ENCODE measurements at places on chromosomes 3 and 15.

DNA sequence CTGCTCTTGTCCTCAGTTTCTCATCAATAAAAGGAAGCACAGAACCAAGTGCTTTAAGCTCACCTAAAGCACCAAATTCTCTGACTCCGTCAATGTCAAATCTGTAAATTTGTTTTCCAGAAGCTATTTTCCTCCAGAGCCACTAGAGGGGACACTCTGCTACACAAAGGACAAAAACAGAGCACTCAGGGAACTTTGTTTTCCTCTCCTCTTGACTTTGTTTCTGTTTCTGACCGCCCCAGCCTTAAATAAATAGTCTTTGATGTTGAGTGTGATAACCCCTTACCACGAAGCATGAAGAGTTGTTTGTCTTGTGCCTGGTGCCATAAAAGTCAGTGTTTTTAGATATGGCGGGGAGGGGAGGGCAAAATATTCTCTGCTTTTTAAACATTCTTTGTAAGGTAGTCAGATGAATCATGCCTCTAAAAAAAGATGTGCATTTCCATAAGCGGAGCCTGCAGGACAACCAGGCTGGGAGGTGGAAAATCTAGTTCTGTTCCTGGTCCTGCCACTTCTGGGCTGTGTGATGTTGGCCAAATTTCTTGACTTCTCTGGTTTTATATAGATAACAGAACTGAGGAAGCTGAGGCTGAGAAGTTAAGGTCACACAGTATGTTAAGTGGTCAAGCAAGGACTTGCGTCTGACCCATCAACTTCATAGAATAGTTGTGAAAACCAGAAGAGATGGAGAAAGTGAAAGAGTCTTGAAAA lies 7.3 kb upstream of the ZBTB38 start:
- no peaks in the 10 kb centered on the region for H3K27me3 ChIP-seq
- peak overlapping the region; percentile 57 for H3K27ac ChIP-seq
- peak overlapping the region; percentile 62 for H3K4me3 ChIP-seq
- H3K4me1 ChIP-seq = peaks cover 18% of the 10 kb centered on the region
- H3K36me3 ChIP-seq = no peaks in the 10 kb centered on the region

GRCh38 chr3:159872374-159873109 lies 116.1 kb upstream of the IL12A start:
- H3K36me3 ChIP-seq = peaks cover 15% of the 10 kb centered on the region
- H3K27ac ChIP-seq = peak overlapping the region; percentile 65
- DNase-seq = peak; percentile 92
- H3K4me3 ChIP-seq = no peak overlapping the region
- H3K4me1 ChIP-seq = peaks cover 21% of the 10 kb centered on the region
- no peaks in the 10 kb centered on the region for H3K27me3 ChIP-seq

DNA sequence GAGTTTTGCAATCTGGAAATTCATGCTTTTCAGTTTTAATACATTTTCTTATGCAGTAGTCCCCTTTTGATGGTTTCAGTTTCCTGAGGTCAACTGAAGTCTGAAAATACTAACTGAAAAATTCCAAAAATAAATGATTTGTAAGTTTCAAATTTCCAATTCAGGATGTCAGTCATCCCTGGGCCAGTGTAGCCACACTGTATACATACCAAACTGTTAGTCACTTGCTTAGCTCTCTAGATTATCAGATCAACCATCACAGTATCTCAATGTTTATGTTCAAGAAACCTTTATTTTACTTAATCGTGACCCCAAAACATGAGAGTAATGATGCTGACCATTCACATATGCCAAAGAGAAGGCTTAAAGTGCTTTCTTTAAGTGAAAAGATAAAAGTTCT lies 715.5 kb downstream of the GBE1 start:
- no peaks in the 10 kb centered on the region for H3K4me1 ChIP-seq
- no peak overlapping the region for H3K27ac ChIP-seq
- no peaks in the 10 kb centered on the region for H3K36me3 ChIP-seq
- no peak for DNase-seq
- H3K27me3 ChIP-seq = no peaks in the 10 kb centered on the region
- H3K4me3 ChIP-seq = no peak overlapping the region

DNA sequence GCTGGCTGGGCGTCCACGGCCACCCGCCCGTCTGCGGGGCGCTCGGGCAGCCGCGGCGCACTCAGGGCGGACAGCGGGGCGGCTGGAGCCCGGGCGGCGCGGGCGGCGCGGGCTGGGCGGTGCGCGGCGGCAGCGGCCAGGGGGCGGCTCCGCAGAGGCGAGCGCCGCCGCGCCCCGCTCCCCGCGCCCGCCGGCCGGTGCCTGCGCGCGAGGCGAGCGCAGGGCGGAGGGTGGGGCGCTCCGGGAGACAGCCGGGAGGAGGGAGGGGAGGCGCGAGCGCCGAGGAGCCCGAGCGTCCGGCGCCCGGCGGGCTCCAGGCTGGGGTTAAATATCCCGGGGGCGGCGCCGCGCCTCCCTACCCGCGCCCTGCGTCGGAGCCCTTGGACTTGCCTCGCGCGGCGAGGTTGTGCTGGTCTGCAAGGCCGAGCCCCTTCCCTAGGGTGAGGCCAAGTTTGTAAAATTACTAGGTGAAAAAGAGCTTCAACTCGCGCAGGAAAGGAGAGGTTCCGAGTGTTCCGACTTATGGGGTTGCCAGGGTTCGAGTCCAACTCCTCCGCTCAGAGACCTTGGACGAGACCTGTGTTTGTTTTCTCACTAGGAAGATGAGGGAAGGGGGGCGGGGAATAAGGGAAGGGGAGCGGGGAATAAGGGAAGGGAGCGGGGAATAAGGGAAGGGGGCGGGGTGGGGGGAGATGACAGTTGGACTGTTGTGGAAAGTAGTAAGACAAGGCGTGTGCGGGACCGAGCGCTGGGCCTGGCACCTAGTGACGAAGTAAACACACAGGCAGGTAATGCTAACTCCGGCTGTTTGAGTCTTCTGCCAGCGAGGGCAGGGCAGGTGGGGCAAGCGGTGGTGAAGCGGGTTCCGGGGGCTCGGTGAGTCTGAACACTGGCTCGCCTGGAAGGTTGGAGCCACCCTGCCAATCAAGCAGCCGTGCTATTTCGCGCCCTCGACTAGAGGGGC lies at the start of gene TNFAIP8L3:
Gene TNFAIP8L3, minus strand, starts transcription at position 301 of the 964 bp plus-strand sequence. CDS start 311 bp downstream, outside the sequence.
- peak within 1 kb of the TSS; percentile 81 for H3K4me3 ChIP-seq
- H3K4me1 ChIP-seq = peaks cover 21% of the 10 kb centered on the region
- peak; percentile 68 for DNase-seq
- H3K27ac ChIP-seq = no peak within 1 kb of the TSS

- H3K27ac ChIP-seq = no peak overlapping the region
- no peak for DNase-seq
- no peak overlapping the region for H3K4me3 ChIP-seq
- no peaks in the 10 kb centered on the region for H3K36me3 ChIP-seq
- peaks cover 38% of the 10 kb centered on the region for H3K27me3 ChIP-seq
Measured at GRCh38 chr15:66241087-66241907, 12.3 kb downstream of the MEGF11 start.

GRCh38 chr3:123759871-123760270 lies 124.3 kb downstream of the MYLK start:
- no peak for DNase-seq
- H3K36me3 ChIP-seq = peaks cover 4% of the 10 kb centered on the region
- H3K4me1 ChIP-seq = peaks cover 57% of the 10 kb centered on the region
- H3K27ac ChIP-seq = no peak overlapping the region
- H3K27me3 ChIP-seq = no peaks in the 10 kb centered on the region
- H3K4me3 ChIP-seq = no peak overlapping the region

All from GM23248 (cell line).